NCI-H748 treated with DMSO at 0.1 percent for 48 hours (cell line): ENCODE measurements at places on chromosomes 3 and 15.

GRCh38 chr3:9625656-9626055, 23.6 kb upstream of the MTMR14 start:
- DNase-seq = no peak

DNA sequence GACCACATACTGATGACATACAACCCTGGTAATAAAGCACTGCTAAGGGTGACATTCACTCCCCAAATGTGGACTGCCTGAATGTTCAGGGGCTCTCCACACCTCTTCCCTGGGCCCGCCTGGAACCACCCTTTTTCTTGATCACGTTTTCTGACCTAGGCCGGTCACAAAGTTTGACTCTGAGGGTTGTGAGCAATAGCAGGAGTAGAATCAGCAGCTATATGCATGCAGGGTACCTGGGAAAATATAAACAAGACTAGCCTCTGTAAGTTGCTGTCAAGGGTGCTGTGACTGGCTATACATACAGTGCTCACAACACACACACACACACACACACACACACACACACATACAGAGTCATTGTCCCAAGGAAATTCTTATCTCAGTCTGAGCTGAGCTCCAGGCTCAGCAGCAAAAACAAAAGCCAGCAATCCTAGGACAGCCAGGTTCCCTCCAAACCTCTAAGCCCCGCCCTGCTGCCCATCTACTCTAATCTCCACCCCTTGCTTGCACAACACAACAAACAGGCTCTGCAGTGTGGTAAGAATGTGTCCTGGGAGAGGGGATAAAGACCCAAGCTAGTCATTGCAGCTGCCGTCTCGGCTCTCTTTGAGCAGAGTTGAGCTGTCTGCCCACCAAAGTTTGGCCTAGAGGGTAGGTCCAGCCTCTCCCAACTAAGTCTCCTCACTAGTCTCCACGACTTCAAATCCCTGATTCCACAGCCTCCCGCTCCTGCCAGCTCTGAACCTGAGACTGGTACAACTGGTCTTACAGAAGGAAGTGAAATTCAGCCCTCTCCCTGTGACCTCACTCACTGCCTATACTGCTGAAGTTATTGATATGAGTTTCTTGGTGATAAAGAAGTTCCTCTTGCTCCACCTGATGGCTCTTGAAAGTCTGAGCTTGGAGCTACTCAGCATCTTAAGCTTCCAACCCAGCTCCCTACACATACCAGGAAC, 2.2 kb downstream of the BMF start:
- peak; percentile 18 for DNase-seq

- no peak for DNase-seq
These were observed 303.6 kb upstream of the ARPP21 start for GRCh38 chr3:35335703-35336102.

DNA sequence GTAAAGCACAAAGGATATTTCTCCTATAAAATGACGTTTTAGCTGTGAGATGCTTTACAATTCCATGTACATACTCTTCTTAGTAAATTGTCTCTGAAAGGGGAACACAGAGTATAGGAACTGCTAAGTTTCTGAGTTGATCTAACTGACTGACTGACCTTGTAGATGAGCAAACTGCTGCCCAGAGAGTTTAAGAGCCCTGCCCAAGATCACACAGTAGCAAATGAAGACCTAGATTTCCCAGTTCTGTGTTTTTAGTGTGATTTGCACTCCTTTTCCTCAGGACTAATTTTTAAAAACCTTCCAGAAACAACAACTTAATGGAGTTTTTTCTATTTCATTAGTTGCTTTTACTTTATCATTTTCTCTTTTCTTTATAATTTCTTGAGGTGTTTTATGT, 247.7 kb downstream of the PDCD6IP start:
- no peak for DNase-seq

DNA sequence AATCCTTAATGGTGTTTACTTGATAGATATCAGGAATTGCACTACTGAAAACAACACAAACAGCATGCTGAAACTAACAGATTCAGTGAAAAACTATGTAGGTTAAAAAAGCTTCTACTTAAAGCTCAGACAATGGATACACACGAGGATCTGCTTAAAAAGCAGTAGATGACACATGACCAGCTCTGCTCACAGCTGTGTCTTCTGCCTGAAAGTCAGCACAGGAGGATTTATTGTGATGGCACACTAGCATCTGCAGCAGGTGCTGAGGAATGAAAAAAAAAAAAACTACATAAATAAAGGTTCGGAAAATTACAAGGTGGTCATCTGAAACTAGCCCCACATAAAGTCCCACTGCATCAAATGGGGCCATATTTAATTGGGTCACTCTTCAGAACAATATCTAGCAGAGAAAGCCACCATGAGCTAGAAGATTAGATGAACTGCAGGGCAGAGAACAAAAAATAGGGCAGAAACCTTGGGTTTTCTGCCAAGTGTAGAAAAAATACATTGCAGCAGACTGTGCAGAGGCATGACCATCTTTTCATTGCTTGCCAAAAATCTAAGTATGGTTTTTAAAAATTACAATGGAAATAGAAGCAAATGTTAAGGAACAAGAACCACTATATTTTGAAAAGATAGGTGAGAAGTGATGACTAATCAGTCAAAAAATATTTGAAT, 13.2 kb upstream of the GOLM2 start:
- DNase-seq = no peak

DNA sequence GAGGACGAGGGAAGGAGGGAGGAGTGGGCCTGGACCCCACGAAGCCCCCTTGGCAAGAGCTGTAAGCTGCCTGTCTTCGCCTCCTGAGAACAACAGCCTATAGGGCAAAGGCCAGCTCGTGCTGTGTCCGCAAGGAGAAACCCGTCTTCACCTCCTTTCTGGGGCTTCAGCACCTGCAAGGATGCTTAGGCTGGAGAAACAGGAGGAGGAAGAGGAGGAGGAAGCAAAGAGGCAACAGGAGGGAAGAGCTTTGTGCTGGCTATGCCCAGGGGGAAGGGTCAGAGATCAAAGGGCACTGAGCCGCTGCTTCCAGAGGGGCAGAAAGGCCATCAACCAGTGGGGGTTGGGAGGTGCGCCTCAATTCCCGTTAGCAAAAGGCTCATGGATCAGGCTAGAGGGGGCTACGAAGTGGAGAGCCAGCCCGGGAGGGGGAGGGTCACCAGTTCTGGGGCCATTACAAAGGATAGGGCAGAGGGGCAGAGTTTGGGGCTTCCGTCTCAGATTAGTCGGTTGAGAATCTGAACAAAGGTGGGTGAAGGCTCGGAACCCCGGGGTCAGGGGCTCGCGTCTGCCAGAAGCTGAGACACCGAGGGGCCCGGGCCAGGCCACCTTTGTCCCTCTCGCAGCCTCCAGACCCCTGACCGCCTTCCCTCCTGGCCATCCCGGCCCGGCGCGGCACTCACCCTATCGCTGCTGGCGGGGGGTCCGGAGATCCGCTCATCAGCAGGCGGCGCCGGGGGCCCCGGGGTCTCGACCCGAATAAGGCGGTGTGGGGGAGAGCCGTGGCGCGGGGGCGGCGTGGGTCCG, 792 bp downstream of the SHF start:
- no peak for DNase-seq

DNA sequence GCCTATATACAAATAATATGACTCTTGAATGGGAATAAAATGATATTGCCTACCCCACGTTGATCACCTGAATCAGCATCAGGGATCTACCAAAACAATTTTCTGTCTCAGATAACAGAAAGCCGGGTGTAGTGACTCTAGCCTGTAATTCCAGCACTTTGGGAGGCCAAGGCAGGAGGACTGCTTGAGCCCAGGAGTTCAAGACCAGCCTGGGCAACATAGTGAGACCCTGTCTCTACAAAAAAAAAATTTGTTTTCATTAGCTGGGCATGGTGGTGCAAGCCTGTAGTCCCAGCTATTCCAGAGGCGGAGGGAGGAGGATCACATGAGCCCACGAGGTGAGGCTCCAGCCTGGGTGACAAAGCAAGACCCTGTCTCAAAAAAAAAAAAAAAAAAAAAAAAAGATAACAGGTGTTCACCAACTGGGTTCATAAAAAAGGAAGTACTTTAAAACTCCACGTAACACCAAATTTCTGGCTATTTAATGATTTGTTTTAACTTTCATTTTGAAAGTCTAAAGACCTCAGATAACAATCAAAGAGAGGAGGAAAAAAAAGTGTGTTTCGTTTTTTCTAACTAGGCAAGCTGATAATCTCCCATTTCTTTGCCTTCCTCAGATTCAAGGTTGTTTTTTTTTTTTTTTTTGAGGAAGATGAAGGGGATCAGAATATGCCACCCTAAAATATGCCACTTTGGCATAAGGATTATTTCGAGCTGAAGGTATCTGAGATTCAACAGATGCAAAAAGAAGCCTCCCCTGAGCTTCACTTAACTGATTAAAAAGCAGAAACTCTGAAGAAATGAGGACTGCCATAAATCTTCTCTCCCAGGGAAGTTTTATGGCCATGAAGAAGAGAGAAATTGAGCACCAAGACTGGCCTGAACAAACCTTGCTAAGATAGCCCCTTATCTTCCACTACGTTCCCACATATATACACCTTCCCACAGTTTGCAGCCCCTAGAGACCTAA, 44.1 kb downstream of the TRANK1 start:
- no peak for DNase-seq

- no peak for DNase-seq
These were observed 320.1 kb upstream of the WNT5A start for GRCh38 chr3:55807210-55807609.

DNA sequence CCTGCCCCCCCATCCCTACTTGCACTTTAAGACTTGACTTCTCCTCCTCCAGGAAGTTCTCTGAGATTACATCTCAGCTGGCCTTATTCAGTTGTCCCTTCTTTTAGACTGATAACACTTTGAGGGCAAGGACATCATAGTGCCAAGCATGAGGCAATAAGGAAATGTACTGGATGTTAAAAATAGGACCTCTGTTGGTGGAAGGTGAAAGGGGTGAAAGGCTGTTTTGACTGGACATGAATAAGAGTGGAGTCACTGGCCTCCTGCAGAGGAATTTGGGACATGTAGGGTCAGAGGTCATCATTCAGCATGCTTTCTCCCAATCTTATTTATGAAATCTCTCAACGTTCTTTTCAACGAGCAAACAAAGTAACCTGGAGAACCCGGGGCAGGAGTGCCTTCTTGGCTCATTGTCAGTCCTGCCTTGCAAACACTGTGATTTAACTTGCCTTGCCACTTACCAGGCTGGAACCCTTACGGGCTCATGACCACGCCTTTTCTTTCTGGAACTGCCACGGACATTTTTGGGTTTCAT, 38.6 kb downstream of the TRIM71 start:
- DNase-seq = no peak

DNA sequence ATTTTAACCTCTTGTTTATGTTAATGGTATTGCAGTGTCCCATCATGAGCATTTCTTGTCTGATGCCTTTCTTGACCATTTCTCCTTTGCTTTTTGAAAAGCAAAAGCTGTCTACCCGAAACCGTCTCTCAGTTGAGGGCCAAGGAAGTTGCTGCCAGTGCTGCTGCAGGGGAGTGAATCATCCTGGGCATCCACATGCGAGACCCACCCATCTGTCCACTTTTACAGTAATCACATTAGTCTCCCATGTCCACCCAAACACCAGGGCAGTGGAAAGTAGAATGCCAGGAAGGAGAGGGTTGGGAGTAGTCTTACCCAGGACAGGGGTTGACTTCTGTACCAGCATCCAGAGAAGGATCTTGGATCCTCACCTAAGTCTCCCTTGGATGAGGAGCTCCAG, 48.6 kb upstream of the TEX264 start:
- DNase-seq = no peak

DNA sequence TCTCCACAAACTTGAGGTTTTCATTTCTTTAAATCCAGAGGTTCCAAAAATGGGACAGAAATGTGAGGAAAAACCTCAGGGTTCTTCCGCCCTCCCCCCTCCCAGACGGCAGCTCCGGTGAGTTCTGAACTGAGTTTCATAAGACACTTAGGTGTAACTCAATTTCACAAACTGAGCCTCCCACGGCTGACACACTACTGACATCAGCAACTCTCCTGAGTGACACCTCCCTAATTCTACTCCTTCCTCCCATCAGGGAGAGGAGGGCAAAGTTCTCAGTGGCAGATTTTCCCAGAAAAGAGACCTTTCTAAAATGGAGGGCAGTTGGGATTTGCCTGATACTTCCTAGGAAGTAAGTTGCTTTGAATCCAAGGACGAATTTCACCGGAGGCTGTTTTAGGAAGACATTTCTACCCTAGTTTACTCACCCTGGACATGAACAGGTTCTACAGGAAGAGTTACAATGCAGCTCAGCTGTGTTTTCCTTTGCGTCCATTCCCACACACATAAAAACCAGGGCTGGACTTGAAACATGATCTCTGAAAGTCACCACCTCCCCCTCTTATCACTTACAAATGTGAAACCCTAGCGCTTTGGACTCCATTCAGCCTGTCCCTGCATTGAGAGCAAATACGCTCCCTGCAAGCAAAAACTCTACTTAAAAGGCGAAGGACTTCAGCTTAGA, 78.1 kb upstream of the LMOD3 start:
- peak; percentile 72 for DNase-seq

GRCh38 chr3:172034786-172035685, 4.3 kb upstream of the FNDC3B start:
- DNase-seq = no peak

DNA sequence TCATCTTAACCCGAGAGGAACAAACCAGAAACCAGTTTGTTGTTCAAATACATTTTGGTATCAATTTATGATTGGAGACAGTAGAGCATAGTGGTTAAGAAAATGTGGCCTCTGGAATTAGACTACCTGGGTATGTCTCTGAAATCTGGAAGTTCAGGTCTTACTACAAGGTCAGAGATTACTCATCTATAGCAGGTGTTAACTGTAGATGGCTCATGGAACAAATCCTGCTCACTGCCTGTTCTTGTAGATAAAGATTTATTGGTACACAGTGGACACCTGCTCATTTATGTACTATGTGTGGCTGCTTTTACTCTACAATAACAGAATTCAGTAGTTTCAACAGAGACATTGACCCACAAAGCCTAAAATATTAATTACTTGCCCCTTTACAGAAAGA, 413.3 kb downstream of the CNTN6 start:
- DNase-seq = no peak

DNA sequence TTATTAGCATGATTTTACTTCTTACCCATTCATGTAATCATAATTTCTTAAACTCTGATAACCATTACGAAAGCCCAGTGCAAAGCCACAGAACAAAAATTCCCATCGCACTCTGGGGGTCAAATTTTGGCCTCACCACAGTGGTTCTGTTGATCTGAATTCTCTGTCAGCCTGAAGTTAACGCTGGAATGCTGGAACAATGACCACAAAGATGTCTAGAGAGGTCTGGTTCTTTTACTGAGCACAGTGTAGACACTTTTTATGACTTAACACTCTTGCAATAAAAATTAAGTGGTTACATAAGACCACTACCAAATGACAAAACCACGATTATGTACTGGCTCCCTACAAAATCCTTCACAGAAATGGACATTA, 94.7 kb downstream of the PDZRN3 start:
- no peak for DNase-seq
